ENCODE measurements at places on chromosomes 4 and X. TPM values are rescaled to one million over a fixed set of nuclear protein-coding genes. Genes with fewer than 3 reads are reported as not detected.

GRCh38 chr4:149993030-149993429 lies 85.2 kb upstream of the DCLK2 start:
- DNase-seq = no peak

GRCh38 chrX:9227276-9227675 lies 193.3 kb upstream of the FAM9B start:
- no peak for DNase-seq

- no peak for DNase-seq
These were observed 401.0 kb downstream of the TMA16 start for GRCh38 chr4:163895378-163896005.

DNA sequence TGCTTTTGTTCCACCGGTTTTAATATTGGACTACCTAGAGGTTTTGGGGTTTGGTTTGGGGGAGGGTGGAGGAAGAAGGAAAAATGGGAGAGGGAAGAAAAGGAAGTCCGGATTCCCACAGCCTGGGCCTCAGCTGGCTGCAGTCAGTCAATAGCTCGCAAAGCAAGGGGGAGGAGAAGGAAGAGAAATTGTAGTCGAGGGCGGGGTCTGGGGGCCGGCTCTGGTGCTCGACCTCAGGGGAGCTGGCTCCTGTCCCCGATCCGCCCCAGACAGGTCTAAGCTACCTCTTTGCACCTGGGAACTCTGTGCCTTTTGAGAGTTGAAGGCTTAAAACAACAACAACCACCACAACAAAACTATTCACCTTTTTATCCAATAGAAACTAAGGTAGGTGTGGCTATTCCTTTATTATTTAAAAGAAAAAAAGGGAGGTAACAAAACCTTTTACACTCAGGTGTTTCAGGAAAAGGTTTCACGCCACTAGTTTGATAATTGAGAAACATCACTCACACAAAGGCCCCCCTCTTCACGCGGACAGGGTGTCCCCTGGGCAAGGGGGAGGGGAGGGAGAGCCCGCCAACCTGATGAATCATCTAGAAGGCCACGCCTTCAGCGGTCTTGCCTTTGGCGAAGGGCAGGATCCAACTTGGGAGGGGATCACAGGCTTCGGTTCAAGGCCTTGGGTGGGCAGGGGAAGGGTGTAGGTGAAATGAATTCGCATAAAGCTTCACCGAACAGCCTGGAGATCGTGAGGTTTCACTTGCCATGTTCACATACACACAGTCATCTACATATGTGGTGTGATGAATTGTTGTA lies 1.6 kb upstream of the LNX1 start:
- peak; percentile 58 for DNase-seq

Gene PRKG2
- total RNA-seq = 16.6 TPM

Data from left cardiac atrium (tissue), 4 donors.